ENCODE measurements at places on chromosomes 1 and 21. TPM values are rescaled to one million over a fixed set of nuclear protein-coding genes. Genes with fewer than 3 reads are reported as not detected.

- no peak for DNase-seq
These were observed 12.0 kb upstream of the SKI start for GRCh38 chr1:2215909-2216766.

DNA sequence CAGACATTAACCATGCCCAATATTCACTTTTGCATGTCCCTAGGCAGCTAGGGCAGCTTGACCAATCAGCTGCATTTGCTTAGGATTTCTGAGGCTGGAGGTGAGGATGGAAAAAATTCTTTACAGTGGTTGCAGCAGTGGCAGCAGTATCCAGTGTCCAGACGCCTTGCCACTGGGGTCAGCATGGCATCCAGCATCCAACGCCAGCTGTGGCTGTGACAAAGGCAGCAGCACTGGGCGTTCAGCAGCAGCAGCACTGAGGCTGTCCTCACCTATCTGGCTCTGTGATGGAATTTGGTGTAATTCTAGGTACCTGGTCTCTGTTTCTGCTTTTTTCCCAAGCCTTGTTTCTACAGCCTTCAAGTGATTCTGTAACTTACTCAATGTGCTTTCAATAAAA lies 15.5 kb downstream of the RHBDL2 start:
- DNase-seq: no peak

DNA sequence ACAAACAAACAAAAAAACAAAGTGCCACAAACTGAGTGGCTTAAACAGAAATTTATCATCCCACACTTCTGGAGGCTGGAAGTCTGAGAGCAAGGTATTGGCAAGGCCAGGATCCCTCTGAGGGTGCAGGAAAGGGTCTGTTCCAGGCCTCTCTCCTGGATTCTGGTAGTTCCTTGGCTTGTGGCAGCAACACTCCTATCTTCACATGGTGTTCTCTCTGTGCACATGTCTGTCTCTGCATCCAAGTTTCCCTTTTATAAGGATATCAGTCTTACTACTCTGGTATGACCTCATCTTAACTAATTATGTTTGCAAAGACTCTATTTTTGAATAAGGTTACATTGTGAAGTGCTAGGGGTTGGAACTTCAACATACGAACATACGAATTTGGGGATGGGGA lies 5.3 kb upstream of the VASH2 start:
- DNase-seq: no peak

- no peak for DNase-seq
These were observed 1.0 kb upstream of the SFN start for GRCh38 chr1:26861889-26862378.

The KAZN gene
- 0.97 TPM for polyA plus RNA-seq
